HepG2 (cell line): ENCODE measurements at places on chromosomes 11 and 22. TPM values are rescaled to one million over a fixed set of nuclear protein-coding genes. Genes with fewer than 3 reads are reported as not detected.

DNA sequence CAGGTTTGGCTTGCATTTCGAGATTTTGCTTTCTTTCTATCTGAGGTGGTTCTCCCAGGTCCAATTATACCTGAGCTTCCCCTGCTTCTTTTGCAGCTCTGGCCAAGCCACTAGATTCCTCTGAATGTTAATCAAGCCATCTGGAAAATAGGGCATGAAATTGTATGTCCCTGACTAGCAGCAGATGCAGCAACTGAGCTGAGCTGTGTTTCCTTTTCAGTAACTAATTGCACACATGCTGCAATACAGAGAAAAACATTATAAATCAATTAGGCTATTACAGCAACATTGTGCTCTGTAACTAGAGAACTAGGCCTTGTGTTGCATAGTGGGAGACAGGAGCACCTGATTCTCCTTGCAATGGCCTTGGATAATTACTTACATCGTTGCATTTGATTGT lies 408.3 kb downstream of the ETS1 start:
- no peak overlapping the region for H3K27ac ChIP-seq
- H3K27me3 ChIP-seq = no peaks in the 10 kb centered on the region
- H3K4me1 ChIP-seq = no peaks in the 10 kb centered on the region
- no peaks in the 10 kb centered on the region for H3K36me3 ChIP-seq

The GLB1L2 gene
- 0.27 and 0.69 TPM in 2 replicates for total RNA-seq

GRCh38 chr11:118211006-118211405 lies 13.8 kb downstream of the JAML start:
- H3K4me3 ChIP-seq = no peak overlapping the region
- peaks cover 88% of the 10 kb centered on the region for H3K4me1 ChIP-seq
- no peak for DNase-seq

The KCNJ1 gene
- not detected in 2 replicates for total RNA-seq

- no peaks in the 10 kb centered on the region for H3K36me3 ChIP-seq
- no peaks in the 10 kb centered on the region for H3K4me1 ChIP-seq
- no peak overlapping the region for H3K27ac ChIP-seq
- no peak for DNase-seq
- 0 out of 3 replicates have a peak, but pooled peaks cover 5% of the 10 kb centered on the region for H3K27me3 ChIP-seq
Observed at GRCh38 chr11:129637473-129637872, 178.2 kb upstream of the TMEM45B start.

GRCh38 chr22:43050995-43051394 lies 36.0 kb upstream of the PACSIN2 start:
- no peaks in the 10 kb centered on the region for H3K27me3 ChIP-seq
- DNase-seq = peak; percentile 77
- peak overlapping the region; percentile 36; the same call in 1 of the 2 replicates for H3K4me3 ChIP-seq
- H3K4me1 ChIP-seq = peaks cover 32% of the 10 kb centered on the region
- no peaks in the 10 kb centered on the region for H3K36me3 ChIP-seq
- H3K27ac ChIP-seq = no peak overlapping the region

- no peaks in the 10 kb centered on the region; the same call in 1 of the 2 replicates for H3K27me3 ChIP-seq
- H3K36me3 ChIP-seq = no peaks in the 10 kb centered on the region
- H3K4me1 ChIP-seq = no peaks in the 10 kb centered on the region
Observed at GRCh38 chr22:48241658-48242057, 1479.2 kb downstream of the TBC1D22A start.

DNA sequence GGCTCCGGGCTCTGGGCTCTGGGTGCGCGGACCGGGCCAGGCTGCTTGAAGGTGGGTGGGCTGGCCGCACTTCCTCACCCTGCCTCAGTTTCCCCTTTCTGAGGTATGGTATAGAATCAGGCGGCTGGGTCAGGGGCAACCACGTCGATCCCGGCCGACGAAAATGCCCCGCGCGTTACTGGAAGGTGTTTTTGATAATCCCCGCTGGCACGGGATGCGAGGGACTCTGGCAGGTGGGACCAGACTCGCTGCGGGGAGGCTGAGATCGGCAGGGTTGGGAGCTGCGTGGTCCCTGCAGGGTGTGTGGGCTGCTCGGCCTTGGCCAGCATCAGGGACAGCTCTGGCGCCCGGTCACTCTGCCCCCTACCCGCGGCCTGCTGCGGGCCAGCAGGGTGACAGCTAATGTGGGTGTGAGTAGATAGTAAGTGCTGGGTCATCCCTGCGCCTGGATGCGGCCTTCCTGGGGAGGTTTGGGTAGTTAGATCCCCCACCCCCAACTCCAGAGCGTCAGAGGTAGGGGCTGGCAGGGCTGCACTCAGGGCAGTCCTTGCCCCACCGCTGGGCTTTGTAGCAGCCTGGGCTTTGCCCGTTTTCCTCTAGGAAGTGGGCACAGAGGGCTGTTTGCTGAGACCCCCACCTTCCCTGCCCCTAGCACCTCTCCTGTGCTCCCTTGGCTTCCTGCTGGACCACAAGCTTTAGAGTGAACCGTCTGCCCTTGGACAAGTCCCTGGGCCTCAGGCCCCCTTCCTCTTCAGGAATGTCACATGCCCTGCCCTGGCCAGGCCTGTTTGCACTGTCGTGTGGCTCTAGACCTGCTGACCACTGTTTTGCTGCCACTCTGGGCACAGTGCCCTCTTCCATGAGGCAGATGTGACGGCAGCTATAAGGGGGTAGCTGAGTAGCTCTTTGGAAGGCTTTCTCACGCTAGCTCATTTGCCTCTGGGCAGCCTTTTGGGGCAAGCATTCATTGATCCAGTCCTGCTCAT lies 579 bp downstream of the TANGO2 start:
- peaks cover 5% of the 10 kb centered on the region; the same call in 1 of the 3 replicates for H3K27me3 ChIP-seq
- DNase-seq = peak; percentile 49
- H3K27ac ChIP-seq = peak overlapping the region; percentile 53
- peaks cover 44% of the 10 kb centered on the region for H3K4me1 ChIP-seq

The NAP1L4 gene
- total RNA-seq = 186 and 213 TPM in 2 replicates

The MAP6 gene
- 0.04 TPM in 1 of 2 replicates, not detected in the other for total RNA-seq

- H3K27ac ChIP-seq = no peak overlapping the region
- DNase-seq = no peak
- H3K27me3 ChIP-seq = peaks cover 7% of the 10 kb centered on the region; the same call in 1 of the 3 replicates
- H3K36me3 ChIP-seq = no peaks in the 10 kb centered on the region
- no peaks in the 10 kb centered on the region for H3K4me1 ChIP-seq
Observed at GRCh38 chr11:132943357-132943705, 589.0 kb downstream of the OPCML start.

GRCh38 chr11:65880027-65880426 lies 390 bp downstream of the CTSW start:
- peaks cover 24% of the 10 kb centered on the region for H3K4me1 ChIP-seq
- peaks cover 13% of the 10 kb centered on the region; the same call in 2 of the 3 replicates for H3K36me3 ChIP-seq
- no peak overlapping the region for H3K27ac ChIP-seq
- H3K4me3 ChIP-seq = no peak overlapping the region
- no peak for DNase-seq

DNA sequence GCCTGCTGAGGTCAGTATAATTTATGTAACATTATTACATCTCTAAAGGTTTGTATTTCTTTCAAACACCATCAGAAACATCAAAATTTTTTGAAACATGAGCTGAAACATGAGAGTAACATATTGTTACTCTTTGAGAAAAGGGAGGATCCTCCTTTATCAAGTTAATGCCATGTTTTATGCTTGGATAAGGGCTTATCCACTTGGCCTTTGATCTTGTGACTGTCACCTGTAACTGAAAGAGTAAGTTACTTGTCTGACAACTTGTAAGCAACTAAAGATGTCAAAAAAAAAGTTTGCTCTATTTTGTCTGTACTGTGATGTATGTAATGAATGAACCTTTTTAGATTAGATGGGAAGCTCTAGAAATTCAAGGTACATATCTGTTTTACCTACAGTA lies 59.6 kb downstream of the FAR1 start:
- no peak overlapping the region for H3K27ac ChIP-seq
- no peaks in the 10 kb centered on the region for H3K27me3 ChIP-seq
- DNase-seq = no peak
- no peaks in the 10 kb centered on the region for H3K36me3 ChIP-seq
- H3K4me3 ChIP-seq = no peak overlapping the region
- no peaks in the 10 kb centered on the region for H3K4me1 ChIP-seq

- no peak overlapping the region for H3K4me3 ChIP-seq
- no peak for DNase-seq
- H3K27me3 ChIP-seq = no peaks in the 10 kb centered on the region; the same call in 1 of the 2 replicates
- H3K27ac ChIP-seq = no peak overlapping the region
- no peaks in the 10 kb centered on the region for H3K36me3 ChIP-seq
Observed at GRCh38 chr22:39933741-39934140, 26.5 kb upstream of the TMA7B start.

DNA sequence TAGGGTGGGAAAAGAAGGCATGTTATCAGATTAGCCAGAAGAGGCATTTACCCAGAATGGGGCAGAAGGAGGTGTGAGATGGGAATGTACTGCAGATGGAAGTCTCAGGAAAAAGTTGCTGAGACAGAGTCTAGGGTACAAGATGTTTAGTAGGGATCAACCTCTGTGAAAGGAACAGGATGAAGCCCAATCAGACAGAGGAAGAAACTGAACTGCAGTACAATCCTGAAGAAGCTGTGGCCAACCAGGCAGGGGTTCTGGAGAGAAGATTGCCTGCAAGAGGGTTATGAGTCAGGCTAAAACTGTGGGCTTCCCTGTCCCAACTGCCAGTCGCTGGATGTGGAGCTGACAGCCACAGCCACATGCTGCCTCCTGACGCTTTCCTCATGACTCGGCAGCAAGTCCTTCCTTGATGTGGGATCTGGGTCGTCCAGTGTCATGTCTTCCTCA lies 64.0 kb downstream of the CWC15 start:
- H3K36me3 ChIP-seq = no peaks in the 10 kb centered on the region
- DNase-seq = no peak
- no peak overlapping the region for H3K4me3 ChIP-seq
- H3K4me1 ChIP-seq = no peaks in the 10 kb centered on the region
- no peak overlapping the region for H3K27ac ChIP-seq

GRCh38 chr11:12512826-12513395 lies 135.5 kb downstream of the PARVA start:
- no peaks in the 10 kb centered on the region; the same call in 2 of the 3 replicates for H3K36me3 ChIP-seq
- H3K4me3 ChIP-seq = no peak overlapping the region
- H3K27ac ChIP-seq = no peak overlapping the region
- H3K27me3 ChIP-seq = no peaks in the 10 kb centered on the region
- no peak for DNase-seq

The OR8D4 gene
- total RNA-seq = not detected in 2 replicates

- H3K4me1 ChIP-seq = no peaks in the 10 kb centered on the region
- H3K36me3 ChIP-seq = no peaks in the 10 kb centered on the region
- H3K27me3 ChIP-seq = no peaks in the 10 kb centered on the region
- no peak overlapping the region for H3K4me3 ChIP-seq
Observed at GRCh38 chr11:12528487-12528886, 145.7 kb upstream of the TEAD1 start.

DNA sequence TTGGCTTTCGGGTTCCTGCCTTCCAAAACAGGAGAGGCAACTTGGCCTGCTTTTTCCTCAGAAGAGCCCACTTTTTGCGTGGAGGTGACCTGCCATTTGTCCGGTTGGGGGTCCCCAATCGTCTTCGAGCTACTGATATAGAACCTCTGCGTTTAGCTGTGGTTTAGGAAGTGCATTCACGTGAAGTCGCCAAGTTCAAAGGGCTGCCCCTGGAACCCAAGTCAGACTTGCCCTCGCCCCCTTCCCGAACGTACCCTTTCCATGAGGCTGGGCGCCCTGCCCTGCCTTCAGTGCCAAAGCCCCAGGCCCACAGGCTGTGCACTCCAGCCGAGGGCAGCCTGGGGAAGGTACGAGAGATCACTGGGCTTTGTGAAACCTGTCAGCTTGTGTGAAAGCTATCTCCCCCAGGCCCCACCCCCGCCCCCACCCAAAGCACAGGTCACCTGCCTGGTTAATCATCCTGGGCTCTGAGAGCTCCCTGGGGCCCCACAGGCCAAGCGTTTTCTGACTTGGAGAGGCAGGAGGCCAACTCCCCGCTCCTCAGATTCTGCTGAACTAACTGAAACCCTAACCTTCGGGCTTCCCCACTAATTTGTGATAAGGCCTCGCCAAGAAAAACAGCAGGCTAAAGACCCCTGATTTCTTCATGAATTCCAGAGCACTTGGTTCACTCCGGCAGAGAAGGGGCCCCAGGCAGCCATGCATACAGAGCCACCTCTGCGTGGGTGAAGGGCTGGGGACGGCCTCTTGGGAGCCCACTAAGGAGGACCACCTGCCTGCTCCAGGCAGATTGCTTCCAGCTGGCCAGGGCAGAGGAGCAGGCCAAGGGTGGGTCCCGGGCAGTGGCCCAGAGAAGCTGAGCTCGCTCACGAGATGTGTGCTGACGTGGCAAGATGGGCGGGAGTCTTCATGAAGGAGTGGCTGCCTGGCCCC lies 25.8 kb upstream of the KCNQ1OT1 start:
- H3K4me1 ChIP-seq = peaks cover 93% of the 10 kb centered on the region
- peak overlapping the region; percentile 64 for H3K27ac ChIP-seq
- DNase-seq = peak; percentile 79
- H3K4me3 ChIP-seq = peak overlapping the region; percentile 27; the same call in 1 of the 2 replicates
- H3K27me3 ChIP-seq = peaks cover 2% of the 10 kb centered on the region; the same call in 1 of the 2 replicates

DNA sequence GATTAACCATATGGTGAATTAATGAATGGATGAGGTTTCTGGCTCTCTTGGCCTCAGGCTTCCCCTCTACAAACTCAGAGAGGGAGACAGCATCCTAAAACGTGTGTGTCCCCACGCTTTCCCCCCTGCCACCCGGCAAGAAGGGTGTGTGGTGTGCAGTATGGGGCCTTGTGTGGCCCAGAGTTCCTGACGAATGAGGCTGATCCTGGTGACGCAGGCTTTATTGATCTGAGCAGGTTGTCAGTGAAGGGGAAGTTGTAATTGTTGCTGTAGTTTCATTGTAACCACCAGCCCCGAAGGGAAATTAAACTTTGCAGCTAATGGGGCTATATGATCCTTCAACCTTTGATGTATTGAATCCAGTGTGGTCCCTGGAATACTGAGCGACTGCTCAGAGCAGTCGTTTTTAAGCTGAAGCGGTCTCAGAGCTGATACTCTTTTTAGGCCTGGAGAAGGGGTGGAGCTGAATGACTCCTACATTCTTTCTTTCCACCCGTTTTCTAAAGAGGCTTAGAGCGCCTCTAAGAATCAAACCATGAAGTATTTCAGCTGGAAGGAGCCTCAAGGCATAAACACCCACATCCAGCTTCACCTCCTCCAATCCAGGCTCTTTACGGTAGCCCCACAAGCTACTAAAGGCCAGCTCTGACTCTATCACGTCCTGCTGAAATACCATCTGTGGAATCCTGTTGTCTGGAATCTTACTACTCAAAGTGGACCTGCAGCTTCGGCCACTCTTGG lies 284.7 kb downstream of the MIAT start:
- no peak for DNase-seq
- H3K27me3 ChIP-seq = no peaks in the 10 kb centered on the region
- H3K4me1 ChIP-seq = no peaks in the 10 kb centered on the region
- no peak overlapping the region for H3K4me3 ChIP-seq

DNA sequence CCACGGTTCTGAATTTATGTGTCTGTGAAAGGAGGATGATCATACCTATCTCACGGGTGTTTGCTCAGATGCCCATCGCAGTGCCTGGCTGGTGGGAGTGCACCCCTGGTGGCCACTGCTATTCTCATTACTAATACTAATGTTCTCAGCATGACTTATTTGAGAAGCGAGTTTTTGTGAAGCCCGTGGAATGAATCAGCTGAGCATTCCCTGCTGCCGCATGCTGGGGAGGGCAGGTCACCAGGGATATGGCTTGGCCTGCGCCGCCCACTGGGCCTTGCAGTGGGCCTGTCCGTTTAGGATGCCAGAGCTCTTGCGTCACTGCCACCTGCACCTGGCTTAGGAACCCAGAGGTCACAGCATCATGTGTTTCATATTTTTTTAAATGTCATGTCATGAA lies 16.9 kb downstream of the CTTN start:
- peaks cover 85% of the 10 kb centered on the region for H3K36me3 ChIP-seq
- no peak overlapping the region for H3K4me3 ChIP-seq
- H3K27me3 ChIP-seq = no peaks in the 10 kb centered on the region
- H3K27ac ChIP-seq = no peak overlapping the region
- no peaks in the 10 kb centered on the region for H3K4me1 ChIP-seq
- DNase-seq = no peak

- no peak overlapping the region for H3K27ac ChIP-seq
- peaks cover 11% of the 10 kb centered on the region for H3K4me1 ChIP-seq
- no peaks in the 10 kb centered on the region for H3K27me3 ChIP-seq
- H3K4me3 ChIP-seq = no peak overlapping the region
- no peak for DNase-seq
- H3K36me3 ChIP-seq = no peaks in the 10 kb centered on the region
Observed at GRCh38 chr22:32591620-32592019, 117.0 kb downstream of the FBXO7 start.
